IPS DF 6.9 (cell line): ENCODE measurements at places on chromosomes 6 and 20.

DNA sequence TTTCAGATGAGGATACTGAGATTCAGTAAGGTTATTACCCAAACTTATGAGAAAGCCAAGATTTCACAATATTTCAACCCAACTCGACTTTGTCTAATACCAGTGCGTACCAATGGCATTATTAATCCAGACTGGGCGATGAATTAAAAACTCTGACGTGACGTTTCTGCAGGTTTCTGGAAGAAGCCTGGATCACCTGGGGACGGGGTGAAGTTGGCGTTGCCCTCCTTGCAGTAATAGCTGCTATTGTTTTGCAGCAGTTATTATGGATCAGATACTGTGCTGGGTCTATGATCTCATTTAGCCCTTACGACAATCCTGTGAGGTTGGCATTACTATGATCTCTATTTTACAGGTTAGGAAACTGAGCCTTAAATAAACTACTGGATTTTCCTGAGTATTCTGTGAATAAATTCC lies 569 bp upstream of the CDC5L start:
- DNase-seq, result no peak

GRCh38 chr20:43511879-43512278 lies 4.4 kb downstream of the L3MBTL1 start:
- DNase-seq, result no peak

- no peak for DNase-seq
Observed at GRCh38 chr20:5153612-5154542, 27.1 kb downstream of the CDS2 start.

DNA sequence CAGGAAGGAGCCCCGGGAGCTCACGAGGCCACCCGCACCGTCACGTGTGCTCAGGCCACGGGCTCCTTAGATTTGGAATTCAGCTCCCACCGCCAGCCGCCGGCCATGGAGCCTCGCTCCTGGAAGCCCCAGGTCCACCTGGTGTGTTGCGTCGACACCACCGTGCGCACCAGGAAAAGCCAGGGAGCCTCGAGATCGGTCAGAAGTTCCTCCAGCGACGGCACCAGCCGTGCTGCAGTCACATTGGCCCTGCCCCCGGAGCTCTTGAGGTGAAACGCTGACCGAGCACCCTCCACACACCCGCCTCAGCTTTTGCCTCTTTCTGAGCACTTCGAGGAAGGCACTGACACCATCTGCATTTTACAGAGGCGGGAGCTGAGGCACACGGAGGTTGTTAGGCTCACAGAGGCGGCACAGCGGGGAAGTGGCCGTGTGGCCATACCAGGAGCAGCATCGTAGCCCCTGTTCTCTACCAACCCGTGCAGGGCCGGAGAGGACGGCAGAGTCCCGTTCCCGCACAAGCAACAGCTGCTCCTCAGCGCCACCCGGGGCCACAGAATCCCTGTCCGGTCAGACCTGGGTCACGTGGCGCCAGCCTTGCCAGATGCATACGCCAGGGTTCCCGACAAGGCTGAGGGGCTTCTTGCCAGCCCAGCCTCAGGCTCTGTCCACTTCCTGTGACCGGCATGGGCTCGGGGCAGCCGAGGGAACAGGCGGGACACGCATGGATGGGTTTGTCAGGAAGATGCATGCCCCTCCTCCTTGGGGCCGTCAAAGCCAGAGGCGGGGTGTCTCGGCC lies 7.6 kb downstream of the NKAIN4 start:
- no peak for DNase-seq

- DNase-seq, result no peak
Observed at GRCh38 chr6:134029495-134030455, 22.6 kb downstream of the SLC2A12 start.

DNA sequence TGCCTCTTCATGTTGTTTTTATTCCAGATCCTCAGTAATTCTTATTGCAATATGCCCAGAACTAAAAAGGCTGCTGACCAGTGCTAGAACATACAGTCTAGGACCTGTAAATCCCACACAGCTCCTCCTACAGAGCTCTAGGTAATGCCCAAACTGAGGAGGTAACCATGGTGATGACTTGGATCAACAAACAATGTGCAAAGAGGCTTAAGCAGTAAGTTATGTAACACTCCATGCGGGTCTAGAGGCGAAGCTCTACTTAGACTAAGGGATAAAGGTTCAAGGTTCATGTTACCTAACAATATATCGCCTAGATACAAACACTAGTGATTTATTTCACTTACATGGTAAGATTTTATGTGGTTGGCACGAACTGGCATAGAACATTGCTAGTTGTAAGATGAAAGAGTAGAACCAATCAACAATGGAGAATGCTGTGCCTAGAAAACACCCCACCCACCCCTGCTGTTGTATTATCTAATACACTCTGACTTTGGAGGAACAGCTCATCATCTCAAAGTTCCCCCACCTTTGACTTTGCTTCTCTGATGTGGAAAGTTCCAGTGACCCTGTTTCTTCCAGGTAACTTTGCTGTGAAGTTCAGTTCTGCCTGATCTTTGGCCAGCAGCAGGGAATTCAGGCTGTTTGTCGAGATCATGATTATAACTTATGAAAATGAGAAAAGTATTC lies 242.4 kb downstream of the ALDH8A1 start:
- no peak for DNase-seq

DNA sequence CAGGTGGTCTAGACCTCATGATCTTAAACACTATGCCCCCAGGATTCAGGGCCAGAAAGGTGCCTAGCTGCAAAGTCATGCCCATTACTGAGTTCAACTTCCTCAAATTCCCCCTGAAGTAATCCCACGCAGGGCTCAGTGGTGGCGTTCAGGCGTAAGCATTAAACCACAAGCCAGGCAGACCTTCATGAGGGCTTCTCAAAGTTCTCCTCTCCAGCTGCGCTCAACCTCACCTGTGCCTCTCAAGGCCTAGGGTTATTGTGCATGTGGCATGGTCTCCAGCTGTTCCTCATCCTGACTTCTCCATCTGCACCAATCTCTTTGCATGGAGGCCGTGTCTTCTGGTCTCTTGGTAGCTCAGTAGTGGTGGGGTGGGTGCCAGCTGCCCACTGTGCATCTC lies 113.6 kb downstream of the TSHZ2 start:
- DNase-seq, result no peak

DNA sequence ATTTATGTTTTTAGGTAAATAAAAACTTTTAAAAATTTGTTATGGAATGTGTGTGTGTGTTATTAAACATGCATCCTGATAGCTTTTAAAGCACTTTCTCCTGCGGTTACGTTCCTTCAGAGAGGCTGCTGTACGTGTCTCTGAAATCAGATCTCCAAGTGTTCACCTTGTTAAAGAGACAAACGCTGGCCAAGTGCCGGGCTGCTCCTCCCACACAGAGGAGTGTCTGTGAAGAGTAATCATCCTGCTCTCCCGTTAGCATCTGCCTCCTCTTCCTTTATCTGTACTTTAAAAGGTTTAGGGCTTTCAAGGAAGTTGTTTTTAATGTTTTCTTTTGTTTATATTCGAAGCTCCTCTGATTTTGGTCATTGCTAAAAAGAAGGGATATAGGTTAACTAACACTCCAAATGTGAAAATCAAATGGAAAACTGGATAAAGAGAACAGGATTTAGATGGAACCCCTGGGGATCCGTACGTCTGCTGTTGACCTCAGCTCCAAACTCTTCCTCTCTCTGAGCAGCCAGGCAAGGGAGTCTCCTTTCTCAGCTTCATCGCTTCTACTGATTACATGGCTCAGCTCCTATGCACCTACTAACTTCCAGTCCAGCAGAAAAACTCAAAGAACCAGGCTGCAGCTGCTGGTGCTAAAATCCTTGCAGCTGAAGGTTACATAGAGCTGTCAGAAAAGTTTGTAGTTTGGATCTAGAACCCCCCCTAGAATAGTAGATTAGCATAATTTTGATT lies 20.0 kb downstream of the IRF4 start:
- DNase-seq, result no peak

GRCh38 chr6:139418481-139419132 lies 44.2 kb upstream of the CITED2 start:
- DNase-seq, result no peak

DNA sequence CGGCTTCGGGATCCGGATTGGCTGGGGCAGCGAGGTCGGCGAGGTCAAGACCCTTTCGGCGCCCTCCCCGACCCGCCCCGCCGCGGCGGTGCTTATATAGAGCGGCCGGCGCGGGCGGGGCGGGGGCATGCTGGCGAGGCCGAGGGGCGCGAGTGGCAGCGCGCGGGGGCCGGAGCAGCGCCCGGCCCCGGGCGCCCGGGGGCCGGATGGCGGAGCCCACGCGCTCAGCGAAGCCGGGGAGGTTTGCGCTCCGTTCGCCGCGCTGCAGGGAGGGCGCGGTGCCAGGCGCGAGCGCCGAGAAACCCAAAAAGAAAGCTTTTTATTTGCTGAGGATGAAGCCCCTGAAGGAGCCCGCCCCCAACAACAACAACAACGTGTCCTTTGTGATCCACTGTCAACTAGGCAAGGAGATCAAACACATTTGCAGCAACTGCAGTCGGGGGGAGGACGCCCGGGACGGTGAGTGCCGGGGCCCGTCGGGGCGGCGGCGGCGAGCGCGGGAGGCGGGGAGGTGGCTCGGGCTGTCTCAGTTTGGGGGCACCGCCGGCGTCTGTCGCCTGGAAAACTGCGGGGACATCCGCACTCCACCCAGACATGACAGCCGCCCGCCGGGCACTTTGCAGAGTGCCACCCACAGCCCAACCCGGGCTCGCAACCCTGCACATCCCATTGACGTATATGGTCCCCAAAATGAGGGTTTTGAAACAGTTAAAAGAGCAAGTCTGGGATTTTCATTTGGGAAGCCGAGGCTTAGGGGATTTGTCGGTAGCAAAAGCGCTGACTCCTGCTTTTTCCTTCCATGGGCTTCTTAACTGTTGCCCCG lies 297.3 kb downstream of the PHACTR1 start:
- DNase-seq, result no peak

DNA sequence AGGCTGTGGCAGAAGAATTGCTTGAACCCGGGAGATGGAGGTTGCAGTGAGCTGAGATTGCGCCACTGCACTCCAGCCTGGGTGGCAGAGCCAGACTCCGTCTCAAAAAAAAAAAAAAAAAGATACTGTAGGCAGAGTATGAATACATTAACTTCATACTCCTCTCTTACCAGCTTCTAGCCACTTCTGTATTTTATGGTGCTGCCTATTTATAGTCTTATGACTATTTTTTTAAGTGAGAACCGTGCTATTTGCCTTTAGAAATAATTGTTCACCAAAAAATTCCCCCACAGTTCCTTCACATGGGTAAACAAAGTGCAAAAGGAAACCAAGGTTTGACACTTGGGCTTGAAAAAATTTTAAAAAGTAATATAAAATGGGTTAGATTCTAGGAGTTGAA lies 1.5 kb upstream of the SNRNP48 start:
- no peak for DNase-seq

- no peak for DNase-seq
Observed at GRCh38 chr20:45163083-45163803, 11.5 kb upstream of the PI3 start.
